ENCODE measurements at places on chromosomes 16 and 17.

DNA sequence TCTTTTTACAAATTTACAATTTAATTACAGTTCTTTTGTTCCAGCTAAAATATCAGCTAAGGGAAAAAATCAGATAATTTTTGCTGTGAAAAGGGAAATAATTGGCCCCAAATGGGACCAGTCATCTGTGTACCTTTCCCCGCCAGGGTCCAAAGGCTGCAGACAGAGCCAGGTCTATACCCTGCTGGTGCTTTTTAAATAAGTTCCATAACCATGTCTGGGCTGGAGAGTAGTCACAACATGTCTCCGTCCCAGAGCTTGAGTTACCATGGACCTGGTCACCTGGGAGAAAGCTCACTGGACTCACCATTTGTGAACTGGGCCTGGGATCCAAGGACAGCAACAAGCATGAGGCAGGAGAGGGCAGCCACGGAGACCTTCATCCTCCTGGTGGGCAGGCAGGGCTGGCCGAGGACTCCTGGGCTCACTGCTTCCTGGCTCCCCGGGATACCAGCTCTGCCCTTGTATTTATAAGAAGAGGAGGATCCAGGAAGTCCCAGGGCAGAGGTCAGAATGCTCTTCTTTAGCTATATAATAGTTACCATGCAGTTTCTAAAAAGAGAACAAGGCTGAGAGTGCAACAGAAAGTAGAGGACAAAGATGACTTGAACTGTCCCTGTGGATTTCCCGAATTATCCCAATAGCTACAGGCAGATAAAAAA, at the start of gene CCL15:
Gene CCL15 (minus strand): TSS at position 444 of the 662 bp plus-strand sequence. CDS start 61 bp downstream, at position 383.
- H3K4me3 ChIP-seq = no peak within 1 kb of the TSS
- H3K27me3 ChIP-seq = peaks cover 10% of the 10 kb centered on the region
- H3K36me3 ChIP-seq = no peaks in the 10 kb centered on the region
- H3K4me1 ChIP-seq = peaks cover 7% of the 10 kb centered on the region

GRCh38 chr16:30083216-30084055, 7.6 kb downstream of the PPP4C start:
- no peak overlapping the region for H3K4me3 ChIP-seq
- H3K4me1 ChIP-seq = peaks cover 21% of the 10 kb centered on the region
- no peak for DNase-seq
- H3K36me3 ChIP-seq = peaks cover 58% of the 10 kb centered on the region

GRCh38 chr16:66983033-66983432, 5.4 kb upstream of the CES4A start:
- DNase-seq = no peak
- H3K4me1 ChIP-seq = peaks cover 73% of the 10 kb centered on the region
- no peaks in the 10 kb centered on the region for H3K27me3 ChIP-seq

- H3K4me3 ChIP-seq = no peak overlapping the region
- peaks cover 80% of the 10 kb centered on the region for H3K27me3 ChIP-seq
- no peak for DNase-seq
Measured at GRCh38 chr17:37743875-37744632, 805 bp downstream of the HNF1B start.

DNA sequence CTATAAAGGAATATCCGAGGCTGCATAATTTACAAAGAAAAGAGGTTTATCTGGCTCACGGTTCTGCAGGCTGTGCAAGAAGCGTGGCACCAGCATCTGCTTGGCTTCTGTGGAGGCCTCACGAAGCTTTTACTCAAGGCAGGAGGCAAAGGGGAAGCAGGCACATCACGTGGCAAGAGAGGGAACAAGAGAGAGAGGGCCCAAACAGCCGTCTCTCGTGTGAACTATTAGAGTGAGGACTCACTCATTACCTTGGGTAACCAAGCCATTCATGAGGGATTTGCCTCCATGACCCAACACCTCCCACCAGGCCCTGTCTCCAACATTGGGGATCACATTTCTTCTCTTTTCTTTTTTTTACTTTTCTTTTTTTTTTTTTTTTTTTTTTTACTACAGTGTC, 7.5 kb upstream of the ALKBH5 start:
- no peaks in the 10 kb centered on the region for H3K27me3 ChIP-seq
- no peak for DNase-seq
- no peaks in the 10 kb centered on the region for H3K36me3 ChIP-seq
- no peak overlapping the region for H3K27ac ChIP-seq
- H3K4me3 ChIP-seq = no peak overlapping the region
- peaks cover 8% of the 10 kb centered on the region for H3K4me1 ChIP-seq

Measured in activated CD8-positive, alpha-beta T cell treated with anti-CD3 and anti-CD28 coated beads, Interleukin-2, amount 10 ng/mL, durations not matched to agents 7 days and 5 days (primary cell).